ENCODE measurements at places on chromosomes 1 and 21. TPM values are rescaled to one million over a fixed set of nuclear protein-coding genes. Genes with fewer than 3 reads are reported as not detected.

TIE1 gene
- 1.3 TPM for total RNA-seq

MTF2 gene
- total RNA-seq = 39.4 TPM

RHD gene
- total RNA-seq = not detected

- DNase-seq = no peak
Measured at GRCh38 chr1:11311816-11312755, 39.1 kb downstream of the UBIAD1 start.

DNA sequence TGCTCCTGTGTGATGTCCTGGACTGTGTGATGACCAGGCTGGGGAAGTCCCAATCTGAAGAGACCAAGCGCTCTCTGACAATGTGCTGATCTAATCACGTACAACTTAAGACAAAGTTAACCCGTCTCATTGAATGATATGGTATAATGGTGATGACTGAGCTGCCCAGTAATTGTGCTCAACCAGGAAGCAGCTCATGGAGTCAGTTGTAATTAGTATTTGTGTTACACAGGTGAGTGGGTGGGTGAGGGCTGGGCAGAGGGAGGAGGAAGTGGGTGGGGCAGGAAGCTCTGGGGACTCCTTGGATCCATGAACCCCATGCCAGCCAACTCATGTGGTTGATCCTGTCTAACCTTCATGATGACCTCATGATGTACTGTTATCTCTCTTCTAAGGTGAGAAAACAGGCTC is 8.7 kb upstream of the ECE1 start:
- no peak for DNase-seq

DNA sequence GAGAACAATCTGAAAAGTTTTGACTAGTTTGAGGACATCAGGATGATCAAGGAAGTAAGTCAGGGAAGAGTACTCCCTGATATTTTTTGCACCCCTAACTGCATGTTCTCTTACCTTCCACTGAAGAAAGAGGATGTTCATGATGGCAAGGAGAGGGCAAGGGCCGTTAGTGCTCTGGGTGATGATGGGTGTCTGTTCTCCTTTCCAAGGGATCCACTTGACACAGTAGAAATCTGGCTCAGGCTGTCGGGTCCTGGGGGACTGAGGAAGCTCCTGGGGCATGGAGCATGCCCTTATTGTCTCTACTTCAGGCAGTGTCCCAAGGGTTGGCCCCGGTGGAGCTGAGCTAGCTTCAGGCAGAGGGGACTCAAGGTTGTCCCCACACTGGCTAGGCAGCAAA is 4.7 kb downstream of the MINDY1 start:
- DNase-seq = no peak

- DNase-seq = no peak
Measured at GRCh38 chr1:84257617-84258016, 43.9 kb upstream of the SAMD13 start.

DNA sequence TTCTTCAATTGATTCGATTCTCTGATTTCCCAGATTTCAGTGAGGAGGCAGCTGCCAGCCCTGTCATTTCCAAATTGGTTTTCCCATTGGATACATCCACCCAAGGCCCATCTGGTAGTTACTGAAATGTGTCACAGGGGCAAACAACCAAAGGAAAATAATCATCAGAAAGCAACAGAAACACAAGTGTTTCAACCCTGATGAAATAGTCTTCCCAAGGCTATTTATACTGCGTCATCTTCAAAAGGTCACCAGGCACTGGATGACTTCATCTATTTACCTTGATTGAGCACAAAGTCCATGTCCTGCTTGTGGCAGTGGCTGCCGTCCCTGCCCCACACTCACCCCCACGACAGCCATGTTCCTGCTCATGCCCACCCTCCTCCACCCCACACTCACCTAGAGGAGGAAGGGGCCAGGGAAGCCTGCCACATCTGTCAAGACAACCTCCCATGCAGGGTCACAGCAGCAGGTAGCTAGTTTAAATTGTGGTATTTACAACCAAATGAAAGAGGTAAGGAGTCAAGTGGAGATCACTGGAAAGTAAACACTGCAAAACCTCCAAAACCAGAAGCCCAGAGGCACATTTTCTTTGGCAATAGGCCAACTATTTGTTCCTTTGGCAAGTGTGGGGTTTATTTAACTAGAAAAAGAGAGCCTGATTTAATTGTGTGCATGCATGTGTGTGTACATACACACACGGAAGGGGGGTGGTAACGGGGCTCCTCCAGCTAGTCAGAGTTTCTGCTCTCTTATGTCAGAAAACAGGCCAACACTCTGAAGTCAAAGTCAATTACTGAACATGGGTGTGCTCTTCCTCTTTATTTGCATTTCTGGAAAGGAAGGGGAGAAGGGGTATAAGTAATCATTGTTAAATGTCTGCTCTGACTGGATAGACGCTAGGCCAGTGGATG is 49.5 kb upstream of the RAB4A start:
- no peak for DNase-seq

- peak; percentile 49 for DNase-seq
Measured at GRCh38 chr1:162388615-162389014, 7.1 kb downstream of the C1orf226 start.

GRCh38 chr1:205677167-205677566 is 3.1 kb downstream of the SLC45A3 start:
- no peak for DNase-seq

DNA sequence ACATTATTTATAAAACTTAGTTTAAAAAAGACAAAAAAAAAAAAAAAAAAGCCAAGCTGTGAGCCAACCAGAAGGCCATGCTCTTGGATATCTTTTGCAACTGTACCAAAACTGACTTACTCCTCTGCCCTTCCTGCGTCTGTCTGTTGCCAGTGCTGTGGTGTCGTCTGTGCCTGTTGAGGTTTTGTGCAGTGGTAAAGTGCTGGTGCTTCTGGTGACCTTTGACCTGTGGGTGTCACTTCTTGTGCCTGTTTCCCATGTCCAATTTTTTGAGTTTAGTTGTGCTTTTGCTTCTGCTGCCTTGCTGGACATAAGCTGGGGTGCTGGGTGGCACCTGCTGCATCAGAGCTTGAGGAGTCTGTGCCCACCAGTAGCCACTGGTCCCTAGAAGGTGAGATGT is 41.4 kb downstream of the RNF187 start:
- no peak for DNase-seq
